DND-41 (cell line): ENCODE measurements at places on chromosomes 1 and 21.

DNA sequence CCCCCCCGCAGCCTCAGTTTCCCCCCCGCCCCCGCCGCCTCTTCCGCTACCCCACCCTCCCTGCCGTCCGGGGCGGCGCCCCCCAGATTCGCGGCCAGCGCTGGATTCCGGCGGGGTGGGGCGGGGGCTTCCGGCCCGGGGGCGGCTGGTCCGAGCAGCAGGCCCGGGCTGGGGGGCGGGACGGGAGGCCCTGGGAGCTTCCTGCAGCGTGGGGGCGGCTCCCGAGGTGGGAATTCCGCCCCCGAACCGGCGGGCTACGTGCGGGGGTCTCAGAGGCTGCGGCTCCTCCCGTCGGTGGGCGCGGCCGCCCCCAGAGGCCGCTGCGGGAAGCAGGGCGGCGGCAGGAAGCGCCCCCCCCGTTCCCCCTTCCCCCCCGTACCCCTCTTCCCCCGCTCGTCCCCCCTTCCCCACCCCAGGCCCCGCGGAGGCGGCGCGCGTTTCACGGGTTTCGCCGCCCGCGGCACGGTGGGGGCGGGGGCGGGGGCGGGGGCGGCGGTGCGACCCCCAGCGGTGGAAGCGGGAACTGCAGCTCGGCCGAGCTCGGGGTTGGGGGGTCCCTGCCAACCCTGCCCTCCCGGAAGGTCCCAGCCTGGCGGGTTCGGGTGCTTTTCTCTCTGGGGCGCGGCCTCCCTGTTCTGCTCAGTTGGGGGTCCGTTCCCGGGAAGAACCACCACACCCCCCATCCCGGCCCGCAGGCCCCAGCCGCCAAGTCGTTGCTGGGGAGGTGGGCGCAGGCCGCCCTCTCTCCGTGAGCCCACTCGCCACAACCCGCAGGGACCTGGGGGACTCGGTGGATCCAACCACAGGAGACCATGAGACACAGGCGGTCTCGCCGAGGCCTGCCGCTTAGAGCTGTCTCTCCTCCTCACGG lies 76.3 kb downstream of the MORN1 start:
- no peaks in the 10 kb centered on the region for H3K27me3 ChIP-seq
- H3K4me3 ChIP-seq, result peak overlapping the region; percentile 12; the same call in 1 of the 2 replicates
- H3K27ac ChIP-seq, result peak overlapping the region; percentile 63
- DNase-seq, result peak; percentile 63
- no peaks in the 10 kb centered on the region for H3K36me3 ChIP-seq

DNA sequence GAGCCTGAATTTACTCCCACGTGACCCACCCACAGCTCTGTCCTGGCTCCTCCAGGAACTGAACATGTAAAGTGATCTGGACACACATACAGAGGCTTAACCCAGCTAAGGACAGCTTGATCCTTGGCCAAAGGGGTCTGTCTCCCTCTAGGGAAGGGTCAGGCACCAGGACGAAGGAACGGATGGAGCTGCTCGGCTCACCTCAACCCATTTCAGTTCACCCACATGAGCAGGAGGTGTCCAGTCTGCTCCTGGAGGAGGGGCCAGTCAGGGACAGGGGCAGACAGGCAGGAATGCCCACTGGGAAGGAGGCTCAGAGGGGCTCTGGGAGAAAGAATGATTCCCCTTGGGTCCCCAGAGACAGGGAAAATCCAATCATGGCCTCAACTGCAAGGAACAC lies 567.2 kb downstream of the PTPRU start:
- peaks cover 9% of the 10 kb centered on the region for H3K27me3 ChIP-seq
- no peak overlapping the region for H3K4me3 ChIP-seq
- no peak for DNase-seq
- no peaks in the 10 kb centered on the region for H3K36me3 ChIP-seq
- H3K27ac ChIP-seq, result no peak overlapping the region
- no peaks in the 10 kb centered on the region for H3K4me1 ChIP-seq

GRCh38 chr1:234886081-234886984 lies 242.3 kb downstream of the TOMM20 start:
- no peak overlapping the region for H3K27ac ChIP-seq
- H3K36me3 ChIP-seq, result no peaks in the 10 kb centered on the region
- peaks cover 7% of the 10 kb centered on the region for H3K4me1 ChIP-seq
- DNase-seq, result no peak

DNA sequence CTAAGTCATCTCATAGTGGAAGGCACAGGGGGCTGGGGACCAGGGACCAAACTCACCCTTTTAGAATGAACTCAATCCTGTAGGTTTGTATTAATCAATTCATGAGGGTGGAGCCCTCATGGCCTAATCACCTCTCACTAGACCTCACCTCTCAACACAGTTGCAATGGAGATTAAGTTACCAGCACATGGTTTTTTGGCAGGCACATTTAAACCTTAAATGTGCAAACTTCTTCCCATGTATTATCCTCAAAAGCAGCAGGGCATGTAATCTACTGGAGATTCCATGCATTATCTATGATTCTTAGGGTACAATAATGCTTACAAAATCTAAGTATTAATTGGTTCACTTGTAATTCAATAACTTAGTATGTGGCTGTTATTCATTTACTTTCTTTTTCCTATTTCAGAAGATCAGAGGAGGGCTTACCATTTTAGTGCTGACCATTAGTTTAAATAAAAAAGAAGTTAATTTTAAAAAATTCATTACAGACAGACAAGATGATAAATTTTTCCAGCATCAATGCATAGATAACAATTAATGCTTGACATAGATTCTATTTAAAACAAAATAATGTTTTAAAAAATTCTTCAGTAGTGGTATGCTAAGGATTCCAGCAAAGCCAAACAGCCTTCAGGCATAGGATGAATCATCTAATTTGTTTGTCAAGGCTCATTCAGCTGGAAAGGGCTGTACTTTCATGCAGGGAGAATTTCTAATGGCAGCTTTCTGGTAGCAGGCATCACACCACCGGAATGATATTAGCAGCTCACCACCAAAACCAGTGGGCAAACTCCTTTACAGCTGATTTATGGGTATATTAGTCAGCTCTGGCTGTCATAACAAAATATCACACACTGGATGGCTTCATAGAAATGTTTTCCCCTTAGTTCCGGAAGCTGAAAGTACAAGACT lies 124.6 kb upstream of the ZNF648 start:
- no peaks in the 10 kb centered on the region for H3K27me3 ChIP-seq
- H3K27ac ChIP-seq, result no peak overlapping the region
- no peaks in the 10 kb centered on the region for H3K36me3 ChIP-seq
- H3K4me3 ChIP-seq, result no peak overlapping the region

DNA sequence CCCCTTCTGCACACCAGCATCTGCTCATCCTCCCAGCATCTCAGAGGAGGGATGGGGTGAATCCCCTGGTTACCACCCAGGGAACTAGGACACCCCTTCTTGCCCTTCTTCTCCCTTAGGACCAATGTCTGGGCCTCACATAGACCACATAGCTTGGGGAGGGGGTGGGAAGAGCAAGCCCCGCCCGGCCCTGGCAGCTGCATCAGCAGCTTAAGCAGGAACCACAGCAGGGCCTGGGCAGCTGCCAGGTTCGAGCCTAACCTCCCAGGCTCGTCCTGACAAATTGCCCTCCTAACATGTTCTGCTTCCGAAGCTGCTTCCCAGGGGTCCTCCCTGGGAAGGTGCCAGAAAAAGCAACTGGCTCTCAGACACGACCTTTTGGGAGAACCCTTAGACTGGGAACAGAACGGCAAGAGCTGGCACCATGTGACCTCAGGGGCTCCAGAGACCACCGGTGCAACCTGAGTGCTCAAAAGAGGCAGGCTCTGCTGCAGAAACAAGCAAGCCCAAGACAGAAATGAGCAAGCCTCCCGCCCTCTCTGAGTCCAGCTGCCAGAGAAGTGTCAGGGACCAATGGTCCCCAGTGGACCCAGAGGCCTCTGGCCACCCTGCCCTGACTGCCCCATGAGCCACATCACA lies 18.4 kb upstream of the CLSTN1 start:
- no peak overlapping the region for H3K27ac ChIP-seq
- H3K4me3 ChIP-seq, result no peak overlapping the region
- H3K36me3 ChIP-seq, result no peaks in the 10 kb centered on the region
- no peaks in the 10 kb centered on the region for H3K27me3 ChIP-seq
- no peak for DNase-seq

DNA sequence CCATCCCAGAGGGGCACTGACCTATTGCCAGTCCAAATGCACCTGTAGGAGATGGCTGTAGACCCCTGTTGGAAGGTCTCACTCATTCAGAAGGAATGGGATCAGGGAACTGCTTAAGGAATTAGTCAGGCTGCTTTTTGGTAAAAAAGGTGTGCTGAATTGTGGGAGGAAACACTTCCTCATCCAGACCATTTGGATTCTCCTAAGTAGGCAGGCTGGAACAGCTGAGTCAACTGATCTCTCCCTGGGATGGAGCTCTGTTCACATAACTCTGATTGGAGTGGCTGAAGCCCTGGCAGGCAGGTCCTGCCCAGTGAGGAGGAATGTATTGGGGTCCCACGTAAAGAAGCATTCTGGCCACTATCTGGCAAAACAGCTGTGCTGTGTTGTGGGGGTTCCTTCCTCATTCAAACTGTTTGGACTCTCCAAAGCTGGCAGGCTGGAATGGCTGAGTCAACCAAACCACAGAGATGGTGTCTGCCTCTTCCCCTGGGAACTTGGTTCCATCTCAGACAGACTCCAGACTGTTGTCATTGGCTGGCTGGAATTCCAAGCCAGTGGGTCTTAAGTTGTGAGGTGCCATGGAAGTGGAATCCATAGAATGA lies 70.7 kb upstream of the PDC start:
- DNase-seq, result no peak
- H3K36me3 ChIP-seq, result no peaks in the 10 kb centered on the region
- no peak overlapping the region for H3K4me3 ChIP-seq
- H3K27ac ChIP-seq, result no peak overlapping the region

GRCh38 chr1:187477535-187477934 lies 648.8 kb downstream of the PLA2G4A start:
- H3K4me1 ChIP-seq, result no peaks in the 10 kb centered on the region
- no peak overlapping the region for H3K4me3 ChIP-seq
- DNase-seq, result no peak
- H3K27me3 ChIP-seq, result no peaks in the 10 kb centered on the region

DNA sequence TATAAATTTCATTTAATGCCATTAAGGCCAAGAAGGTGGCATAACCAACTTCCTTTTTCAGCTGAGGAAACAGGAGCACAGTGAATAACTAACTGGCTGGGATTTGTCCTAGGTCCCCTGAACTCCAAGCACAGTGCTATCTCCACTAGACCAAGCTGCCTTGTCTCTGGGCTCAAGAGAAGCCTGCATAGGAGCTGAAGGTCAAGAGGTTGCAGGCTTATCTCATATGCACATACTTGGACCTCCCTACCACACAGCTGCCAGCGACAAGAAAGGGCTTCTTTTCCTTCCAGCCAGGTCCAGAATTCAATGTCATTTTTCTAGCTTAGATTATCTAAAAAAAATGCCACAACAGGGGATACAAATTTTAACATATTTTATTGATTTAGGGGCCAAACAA lies 27.1 kb downstream of the AK2 start:
- peaks cover 78% of the 10 kb centered on the region for H3K36me3 ChIP-seq
- no peak overlapping the region for H3K4me3 ChIP-seq
- H3K27ac ChIP-seq, result no peak overlapping the region
- H3K27me3 ChIP-seq, result no peaks in the 10 kb centered on the region
